Foreskin keratinocyte (primary cell): ENCODE measurements at places on chromosomes 5 and 9. TPM values are rescaled to one million over a fixed set of nuclear protein-coding genes. Genes with fewer than 3 reads are reported as not detected.

The ATG10 gene
- 4.7 and 5.6 TPM in 2 replicates for total RNA-seq

- no peak for DNase-seq
Observed at GRCh38 chr5:76836585-76836984, 13.2 kb upstream of the S100Z start.

GRCh38 chr9:95508242-95508967 is 8.4 kb downstream of the PTCH1 start:
- no peak for DNase-seq

The BARX1 gene
- not detected in 2 replicates for total RNA-seq

DNA sequence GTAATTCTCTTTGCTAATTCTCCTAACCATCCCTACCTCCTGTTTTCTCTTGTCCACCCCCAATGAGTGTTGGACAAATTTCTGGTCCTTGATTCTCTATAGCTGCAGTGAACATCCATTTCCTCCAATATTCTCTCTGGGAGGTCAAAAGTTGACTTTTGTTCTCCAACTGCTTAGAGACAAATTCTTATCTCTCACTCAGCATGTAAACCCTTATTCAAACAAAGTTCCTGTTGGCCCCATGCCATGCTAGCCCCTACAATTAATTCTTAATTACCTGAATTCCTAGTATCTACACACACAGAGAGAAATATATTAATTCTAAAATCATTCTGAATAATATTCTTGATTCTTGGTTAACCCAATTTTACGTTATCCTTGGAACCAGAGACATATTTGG is 472.9 kb upstream of the ACTBL2 start:
- no peak for DNase-seq

GRCh38 chr9:94145640-94146039 is 61.4 kb downstream of the PTPDC1 start:
- DNase-seq: no peak
